ENCODE measurements at places on chromosomes 4 and X. TPM values are rescaled to one million over a fixed set of nuclear protein-coding genes. Genes with fewer than 3 reads are reported as not detected.

VEGFC gene
- 14.4 TPM for total RNA-seq

DNA sequence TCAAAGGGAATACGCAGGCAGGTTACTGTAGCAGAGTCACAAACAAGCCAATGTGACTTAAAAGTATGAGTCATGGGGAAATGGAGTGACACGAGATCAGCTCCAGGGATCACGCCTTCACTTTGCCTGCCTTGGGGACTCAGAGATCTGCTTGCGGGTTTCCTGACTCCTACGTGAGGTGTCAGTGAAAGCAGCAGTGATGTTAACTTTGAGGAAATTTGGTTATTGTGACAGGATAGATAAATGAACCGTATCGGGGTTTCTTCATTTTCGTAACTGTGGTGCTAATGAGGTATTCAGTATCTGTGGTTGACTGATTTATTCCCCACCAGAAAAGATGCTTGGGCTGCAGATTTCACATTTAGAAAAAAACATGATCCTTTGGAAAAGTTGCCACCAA lies 383.3 kb upstream of the ZFP42 start:
- DNase-seq: no peak

DNA sequence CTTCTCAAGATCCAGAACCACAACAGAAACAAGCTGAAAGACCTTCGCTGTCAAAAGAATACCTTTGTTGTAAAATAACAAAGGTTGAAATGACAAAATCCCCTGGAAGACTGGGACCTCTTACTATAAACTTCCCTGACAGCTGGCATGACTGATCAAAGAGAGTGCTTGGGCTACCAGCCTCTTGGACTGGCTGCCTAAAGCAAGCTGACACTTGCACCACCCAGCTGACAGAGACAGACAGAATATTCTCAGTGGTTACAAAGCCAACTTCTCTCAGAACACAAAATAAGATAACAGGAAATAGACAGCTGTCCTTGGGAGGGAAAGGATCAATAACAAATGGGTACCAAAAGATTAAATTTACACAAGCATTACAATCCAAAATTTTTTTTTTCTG lies 241.7 kb upstream of the SPOCK3 start:
- DNase-seq: no peak

GRCh38 chr4:77819404-77819842 lies 255 bp upstream of the CNOT6L start:
- peak; percentile 18 for DNase-seq

AMMECR1 gene
- 5.7 TPM for total RNA-seq

SPP1 gene
- 3,399 TPM for total RNA-seq
